ENCODE measurements at places on chromosomes 11 and 22. TPM values are rescaled to one million over a fixed set of nuclear protein-coding genes. Genes with fewer than 3 reads are reported as not detected.

The XKR3 gene
- not detected for total RNA-seq

The CEP126 gene
- total RNA-seq = 2.4 TPM

The SCGB1A1 gene
- total RNA-seq = not detected

The RFPL3 gene
- not detected for total RNA-seq

The CSRP3 gene
- not detected for total RNA-seq

The CCDC157 gene
- total RNA-seq = 2.1 TPM

The SOX10 gene
- total RNA-seq = not detected

The GLYAT gene
- total RNA-seq = not detected

The PKNOX2 gene
- total RNA-seq = not detected

The CARNS1 gene
- total RNA-seq = 3.3 TPM

The MISFA gene
- total RNA-seq = 0.69 TPM

The OR51B2 gene
- total RNA-seq = not detected
